ENCODE measurements at places on chromosomes 12 and 14.

DNA sequence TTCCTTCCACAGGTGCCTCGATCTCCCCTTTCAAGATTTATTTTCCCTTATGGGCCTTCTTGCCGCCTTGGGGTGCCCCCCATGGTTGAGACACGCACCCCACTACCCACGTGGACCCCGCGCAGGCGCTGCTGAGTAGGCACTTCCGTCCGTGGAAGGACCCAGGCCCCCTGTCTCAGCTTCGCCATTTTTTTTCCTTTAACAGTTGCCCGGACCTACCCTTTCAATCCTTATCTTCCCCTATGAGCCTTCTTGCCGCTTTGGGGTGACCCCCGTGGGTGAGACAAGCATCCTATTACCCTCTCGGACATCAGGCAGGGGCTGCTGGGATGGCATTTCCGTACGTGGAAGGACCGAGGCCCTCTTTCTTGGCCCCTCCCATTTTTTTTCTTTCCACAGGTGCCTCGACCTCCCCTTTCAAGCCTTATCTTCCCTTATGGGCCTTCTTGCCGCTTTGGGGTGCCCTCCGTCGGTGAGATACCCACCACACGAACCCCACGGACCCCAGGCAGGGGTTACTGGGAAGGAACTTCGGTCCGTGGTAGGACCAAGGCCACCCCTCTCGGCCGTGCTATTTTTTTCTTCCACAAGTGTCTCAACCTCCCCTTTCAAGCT lies 268.2 kb downstream of the ALG10 start:
- DNase-seq: no peak

DNA sequence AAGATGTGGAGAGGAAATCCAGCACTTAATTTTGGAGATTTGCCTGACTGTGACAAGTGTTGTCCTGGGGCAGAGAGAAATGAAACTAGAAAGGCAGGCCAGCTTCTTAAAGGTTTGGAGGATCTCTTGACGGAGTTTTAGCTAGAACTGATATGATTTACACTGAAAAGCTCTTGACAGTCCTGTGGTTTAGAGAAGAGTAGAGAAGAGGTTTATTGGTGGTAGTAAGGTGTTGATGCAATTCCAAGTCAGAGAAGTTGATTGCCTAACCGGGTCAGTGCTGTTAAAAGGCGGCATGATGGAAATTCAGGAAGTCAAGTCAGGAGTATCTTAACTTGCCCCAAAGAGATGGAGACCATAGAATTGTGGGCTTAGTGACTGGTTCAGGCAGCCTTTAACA lies 89.0 kb upstream of the TRAF3 start:
- DNase-seq: peak; percentile 71

GRCh38 chr12:15227004-15227679 lies 5.9 kb upstream of the RERG start:
- DNase-seq: peak; percentile 28

DNA sequence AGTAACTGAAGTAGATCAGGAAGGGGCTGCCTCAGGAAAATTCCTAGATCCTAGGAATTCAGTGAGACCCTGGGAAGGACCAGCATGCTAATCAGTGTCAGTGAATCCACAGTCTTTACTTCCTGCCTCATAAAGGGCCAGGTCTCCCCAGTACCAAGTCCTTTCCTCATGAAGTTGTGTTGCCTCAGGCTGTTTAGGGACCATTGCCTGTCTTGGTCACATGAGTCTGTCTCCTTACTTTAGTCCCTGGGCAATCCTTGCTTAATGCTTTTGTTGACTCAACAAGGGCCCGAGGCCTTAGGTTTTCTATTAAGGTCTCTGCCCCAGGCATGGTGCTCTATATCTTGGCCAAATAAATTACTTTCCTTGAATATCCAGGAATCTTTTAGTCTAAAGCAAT lies 16.1 kb upstream of the ATF1 start:
- no peak for DNase-seq

DNA sequence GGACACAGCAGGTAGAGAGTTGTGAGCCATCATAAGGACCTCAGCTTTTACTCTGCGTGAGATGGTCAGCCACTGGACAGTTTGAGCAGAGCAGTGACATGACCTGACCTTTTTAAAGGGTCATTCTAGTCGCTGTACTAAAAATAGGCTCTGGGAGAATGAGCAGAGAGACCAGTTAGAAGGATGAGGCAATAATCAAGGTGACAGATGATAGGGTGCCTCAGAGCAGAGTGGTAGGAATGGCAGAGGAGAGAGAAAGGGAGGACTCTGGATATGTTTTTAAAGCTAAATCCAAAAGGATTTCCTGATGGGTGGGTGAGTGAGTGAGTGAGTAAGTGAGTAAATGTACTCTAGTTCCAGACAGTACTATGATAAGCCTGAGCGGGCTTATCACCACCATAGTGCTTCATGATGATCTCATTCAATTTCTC lies 83.6 kb upstream of the ARHGAP5 start:
- DNase-seq: no peak

Data from NB4 (cell line).